ENCODE measurements at places on chromosomes 11 and 22. TPM values are rescaled to one million over a fixed set of nuclear protein-coding genes. Genes with fewer than 3 reads are reported as not detected.

- H3K36me3 ChIP-seq = peaks cover 5% of the 10 kb centered on the region
- H3K4me3 ChIP-seq = no peak overlapping the region
- H3K27ac ChIP-seq = no peak overlapping the region
Observed at GRCh38 chr11:10631761-10632160, 61.8 kb downstream of the IRAG1 start.

- H3K4me3 ChIP-seq = no peak overlapping the region
- H3K4me1 ChIP-seq = no peaks in the 10 kb centered on the region
- H3K27ac ChIP-seq = no peak overlapping the region
Observed at GRCh38 chr11:125148743-125149142, 15.8 kb upstream of the PKNOX2 start.

DNA sequence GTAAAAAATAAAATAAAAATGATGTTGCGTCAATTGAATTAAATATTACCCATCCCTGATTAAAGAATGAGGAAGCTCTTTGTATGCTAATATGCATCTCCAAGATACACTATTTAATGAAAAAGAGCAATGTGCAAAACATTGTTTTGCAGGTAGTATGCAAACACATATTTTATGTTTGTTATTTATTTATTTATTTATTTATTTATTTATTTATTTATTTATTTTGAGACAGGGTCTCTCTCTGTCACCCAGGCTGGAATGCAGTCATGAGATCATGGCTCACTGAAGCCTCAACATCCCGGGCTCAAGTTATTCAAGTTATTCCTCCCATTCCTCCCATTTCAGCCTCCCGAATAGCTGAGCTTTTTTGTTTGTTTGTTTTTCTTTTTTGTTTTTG is 7.2 kb upstream of the CHST1 start:
- H3K36me3 ChIP-seq = no peaks in the 10 kb centered on the region
- no peak overlapping the region for H3K4me3 ChIP-seq
- H3K27me3 ChIP-seq = peaks cover 5% of the 10 kb centered on the region
- DNase-seq = no peak

DNA sequence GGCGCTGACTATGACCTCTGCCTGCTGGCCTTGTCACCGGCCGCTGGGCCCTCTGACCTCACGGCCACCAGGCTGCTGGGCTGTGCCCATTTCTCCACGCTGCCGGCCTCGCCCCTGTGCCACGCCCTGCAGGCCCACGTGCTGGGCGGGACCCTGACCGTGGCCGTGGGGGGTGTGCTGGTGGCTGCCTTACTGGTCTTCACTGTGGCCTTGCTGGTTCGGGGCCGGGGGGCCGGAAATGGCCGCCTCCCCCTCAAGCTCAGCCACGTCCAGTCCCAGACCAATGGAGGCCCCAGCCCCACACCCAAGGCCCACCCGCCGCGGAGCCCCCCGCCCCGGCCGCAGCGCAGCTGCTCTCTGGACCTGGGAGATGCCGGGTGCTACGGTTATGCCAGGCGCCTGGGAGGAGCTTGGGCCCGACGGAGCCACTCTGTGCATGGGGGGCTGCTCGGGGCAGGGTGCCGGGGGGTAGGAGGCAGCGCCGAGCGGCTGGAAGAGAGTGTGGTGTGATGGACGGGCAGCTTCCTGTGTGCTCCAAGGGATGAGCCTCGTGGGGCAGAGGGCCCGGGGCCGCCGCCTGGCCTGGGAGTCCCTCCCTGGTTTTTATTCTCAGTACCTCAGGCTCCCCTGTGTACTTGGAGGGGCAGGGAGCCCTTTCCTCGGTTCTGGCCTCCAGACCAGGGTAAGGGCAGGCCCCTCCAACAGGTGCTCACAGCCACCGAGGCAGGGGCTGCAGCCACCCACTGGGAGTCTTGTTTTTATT is 3.0 kb downstream of the LRFN4 start:
- H3K4me3 ChIP-seq = no peak overlapping the region
- peaks cover 4% of the 10 kb centered on the region for H3K4me1 ChIP-seq
- H3K27ac ChIP-seq = no peak overlapping the region
- peak; percentile 15 for DNase-seq
- H3K27me3 ChIP-seq = peaks cover 12% of the 10 kb centered on the region
- H3K36me3 ChIP-seq = no peaks in the 10 kb centered on the region

- peaks cover 37% of the 10 kb centered on the region for H3K4me1 ChIP-seq
- no peak for DNase-seq
- no peak overlapping the region for H3K27ac ChIP-seq
- H3K36me3 ChIP-seq = no peaks in the 10 kb centered on the region
- peaks cover 4% of the 10 kb centered on the region for H3K27me3 ChIP-seq
Observed at GRCh38 chr11:82998697-82999096, 73.0 kb downstream of the RAB30 start.

DNA sequence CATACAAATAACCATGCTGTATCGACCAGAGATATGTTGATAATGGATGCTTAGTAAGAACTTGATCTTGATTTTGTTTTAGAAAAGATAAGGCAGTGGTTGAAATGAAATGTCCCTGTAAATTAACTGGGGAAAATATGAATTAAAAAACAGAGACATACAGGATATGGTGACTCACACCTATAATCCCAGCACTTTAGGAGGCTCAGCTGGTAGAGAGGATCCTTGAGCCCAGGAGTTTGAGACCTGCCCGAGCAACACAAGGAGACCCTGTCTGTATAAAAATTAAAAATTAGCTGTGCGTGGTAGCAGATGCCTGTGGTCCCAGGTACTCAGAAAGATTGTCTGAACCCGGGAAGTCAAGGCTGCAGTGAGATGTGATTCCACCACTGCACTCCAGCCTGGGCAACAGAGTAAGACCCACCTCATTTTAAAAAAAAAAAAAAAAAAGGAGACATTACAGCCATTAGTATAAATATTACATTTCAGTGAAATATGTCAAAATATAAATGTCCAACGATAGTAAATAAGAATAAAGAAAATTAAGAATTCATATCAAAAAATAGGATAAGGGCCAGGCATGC is 4.6 kb downstream of the PICALM start:
- no peak for DNase-seq
- H3K27me3 ChIP-seq = peaks cover 7% of the 10 kb centered on the region
- H3K4me3 ChIP-seq = no peak overlapping the region
- H3K4me1 ChIP-seq = peaks cover 21% of the 10 kb centered on the region

DNA sequence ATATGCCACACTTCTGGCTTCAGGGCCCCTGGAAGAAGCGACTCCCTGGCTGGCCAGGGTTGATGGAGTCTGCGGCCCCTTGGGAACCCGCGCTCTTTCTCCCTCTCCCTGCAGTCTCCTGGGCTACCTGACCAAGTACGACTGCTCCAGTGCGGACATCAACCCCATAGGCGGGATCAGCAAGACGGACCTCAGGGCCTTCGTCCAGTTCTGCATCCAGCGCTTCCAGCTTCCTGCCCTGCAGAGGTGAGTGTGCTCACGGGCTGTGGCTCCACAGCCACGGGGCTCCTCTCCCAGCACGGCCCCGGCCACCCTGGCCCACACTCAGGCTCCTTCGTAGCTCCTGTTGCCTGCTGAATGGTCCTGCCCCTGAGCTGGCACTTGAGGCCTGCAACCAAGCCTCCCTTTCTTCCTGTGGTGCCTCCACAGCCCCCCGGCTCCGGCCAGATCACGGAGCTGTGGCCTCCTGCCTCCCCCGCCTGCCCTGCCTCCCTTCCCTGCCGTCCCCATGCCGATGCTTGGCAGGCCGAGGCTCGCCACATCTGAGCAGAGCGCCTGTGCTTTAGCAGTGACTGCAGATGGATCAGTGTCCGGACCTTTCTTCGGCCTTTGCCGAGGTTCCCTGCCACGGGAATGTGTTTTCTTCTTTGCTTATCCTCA is 36.2 kb upstream of the KRTAP5-7 start:
- H3K4me1 ChIP-seq = peaks cover 3% of the 10 kb centered on the region
- DNase-seq = no peak
- no peak overlapping the region for H3K4me3 ChIP-seq

- no peaks in the 10 kb centered on the region for H3K4me1 ChIP-seq
- no peak overlapping the region for H3K27ac ChIP-seq
- DNase-seq = no peak
Observed at GRCh38 chr22:40932396-40932795, 18.8 kb upstream of the RBX1 start.

NELL1 gene
- total RNA-seq = 0.29 TPM

ACR gene
- not detected for total RNA-seq

Data from glutamatergic neuron (in vitro differentiated cells).